Left lung (tissue), 14 donors: ENCODE measurements at places on chromosomes 3 and 15. TPM values are rescaled to one million over a fixed set of nuclear protein-coding genes. Genes with fewer than 3 reads are reported as not detected.

The RAB6B gene
- 11.4 TPM for total RNA-seq

The RTP2 gene
- not detected for total RNA-seq

The LSAMP gene
- total RNA-seq = 27.6 TPM

The CAMK2N2 gene
- total RNA-seq = 0.34 TPM

The GOLGA8K gene
- 1.4 TPM for total RNA-seq

- no peaks in the 10 kb centered on the region for H3K36me3 ChIP-seq
- no peak for DNase-seq
- no peak overlapping the region for H3K4me3 ChIP-seq
- H3K27ac ChIP-seq = no peak overlapping the region
- peaks cover 92% of the 10 kb centered on the region for H3K27me3 ChIP-seq
These were observed 2.6 kb downstream of the ISLR2 start for GRCh38 chr15:74132681-74133651.

DNA sequence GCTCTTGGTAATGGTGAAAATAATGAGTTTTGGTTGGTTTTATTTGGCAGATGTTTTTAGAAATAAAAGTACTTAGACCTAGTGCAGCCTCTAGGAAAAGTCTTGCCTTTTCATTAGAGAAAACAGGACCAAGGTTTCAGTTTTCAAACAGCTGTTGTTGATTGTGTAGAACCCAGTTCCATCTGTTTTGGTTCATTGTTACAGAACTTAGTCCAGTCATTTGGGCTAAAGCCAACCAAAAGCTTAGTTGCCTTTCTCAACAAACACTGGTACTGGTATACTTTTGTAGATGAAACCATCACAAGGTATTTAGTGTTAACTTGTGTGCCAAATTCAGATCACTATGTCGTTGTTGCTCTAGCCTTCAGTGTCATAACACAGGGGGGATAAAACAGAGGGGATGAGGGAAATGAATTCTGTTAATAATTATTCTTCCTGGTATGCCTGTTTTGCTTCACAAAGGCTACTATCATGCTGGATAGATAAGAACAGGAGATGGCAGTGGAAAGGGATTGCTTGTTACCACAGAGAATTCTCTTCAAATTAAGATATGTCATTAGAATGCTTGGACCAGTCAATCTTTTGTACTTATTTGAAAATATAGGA lies 12.6 kb upstream of the APH1B start:
- no peak for DNase-seq
- H3K27me3 ChIP-seq = no peaks in the 10 kb centered on the region
- H3K27ac ChIP-seq = no peak overlapping the region
- H3K36me3 ChIP-seq = peaks cover 74% of the 10 kb centered on the region
- H3K4me3 ChIP-seq = no peak overlapping the region
